ENCODE measurements at places on chromosomes 6 and 20. TPM values are rescaled to one million over a fixed set of nuclear protein-coding genes. Genes with fewer than 3 reads are reported as not detected.

BFSP1 gene
- total RNA-seq: 2.9 TPM

DNA sequence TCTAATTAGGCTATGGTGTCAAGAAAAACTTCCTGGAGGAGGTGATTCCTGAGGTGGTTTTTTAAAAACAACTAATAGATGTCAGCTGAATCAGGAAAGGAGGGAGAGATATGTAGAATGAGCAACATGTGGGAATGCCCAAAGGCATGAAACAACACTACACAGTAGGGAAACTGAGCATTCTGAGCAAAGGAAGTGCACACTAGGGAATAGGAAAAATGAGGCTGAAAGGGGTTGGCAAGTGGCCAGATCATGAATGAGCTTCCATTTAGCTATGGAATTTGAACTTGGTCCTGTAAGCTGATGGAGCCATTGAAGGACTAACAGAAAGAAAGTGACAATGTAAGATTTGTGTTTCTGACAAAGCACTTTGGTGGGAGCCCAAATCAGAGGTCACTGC lies 16.9 kb upstream of the SLC35F1 start:
- DNase-seq: no peak

GRCh38 chr6:162539321-162539720 lies 188.2 kb downstream of the PRKN start:
- no peak for DNase-seq

- no peak for DNase-seq
Measured at GRCh38 chr20:54212226-54212625, 4.3 kb downstream of the PFDN4 start.
